ENCODE measurements at places on chromosomes 11 and 22.

- peak; percentile 70 for DNase-seq
These were observed 16.2 kb upstream of the LDLRAD3 start for GRCh38 chr11:35927682-35928081.

- no peak for DNase-seq
These were observed 14.6 kb downstream of the DKK3 start for GRCh38 chr11:11993839-11994238.

DNA sequence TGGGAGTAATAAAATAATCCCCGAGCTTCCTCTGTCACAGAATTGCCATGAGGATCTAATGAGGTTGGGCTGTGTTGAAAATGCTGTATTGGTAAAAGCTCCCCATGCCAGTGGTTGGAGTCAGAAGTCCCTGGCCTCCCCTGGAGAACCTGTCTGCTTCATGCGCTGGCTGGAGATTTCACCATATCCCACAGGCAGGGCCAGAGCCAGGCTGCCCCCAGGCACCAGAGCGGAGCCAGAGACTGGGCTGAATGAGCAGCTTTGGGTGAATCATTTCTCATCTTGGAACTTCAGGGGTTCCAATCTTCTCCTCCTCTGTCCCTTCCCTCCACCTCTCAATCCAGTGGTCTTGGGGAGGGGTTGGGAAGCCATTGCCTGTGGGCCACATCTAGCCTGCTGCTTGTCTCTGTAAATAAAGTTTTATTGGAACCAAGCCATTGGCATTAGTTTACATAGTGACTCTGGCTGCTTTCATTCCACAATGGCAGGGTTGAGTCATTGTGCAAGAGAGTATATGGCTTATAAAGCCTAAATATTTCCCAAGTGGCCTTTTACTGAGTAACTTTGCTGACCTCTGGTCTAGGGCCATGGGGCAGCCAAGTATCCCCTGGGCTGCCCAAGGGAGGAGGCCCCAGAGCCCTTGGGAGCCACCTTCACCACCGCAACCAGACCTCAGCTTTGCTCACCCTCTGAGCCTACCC lies 35.2 kb downstream of the LRRC10B start:
- no peak for DNase-seq

DNA sequence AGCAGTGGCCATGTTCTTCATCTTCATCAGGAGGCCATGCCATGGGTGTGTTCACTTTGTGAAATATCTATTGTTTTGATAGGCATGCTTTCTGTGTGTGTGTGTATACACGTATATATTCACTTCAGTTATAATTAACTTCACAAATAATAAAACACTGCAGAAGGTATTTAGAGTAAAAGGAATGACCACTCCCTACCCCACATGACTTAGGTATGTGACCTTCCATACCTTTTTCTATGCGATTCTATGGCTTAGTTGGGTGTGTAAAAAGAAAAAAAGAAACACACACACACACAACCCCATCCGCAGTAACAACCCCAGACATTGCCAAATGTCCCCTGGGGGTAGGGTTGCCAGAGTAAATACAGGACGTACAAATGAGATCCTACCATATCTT lies 72.0 kb downstream of the CYTH4 start:
- DNase-seq, result no peak

GRCh38 chr22:29388759-29389090 lies 355 bp upstream of the AP1B1 start:
- no peak for DNase-seq

GRCh38 chr22:45804986-45805325 lies 133.3 kb downstream of the ATXN10 start:
- DNase-seq, result no peak

- DNase-seq, result no peak
These were observed 74.0 kb upstream of the WNT11 start for GRCh38 chr11:76280151-76280881.

DNA sequence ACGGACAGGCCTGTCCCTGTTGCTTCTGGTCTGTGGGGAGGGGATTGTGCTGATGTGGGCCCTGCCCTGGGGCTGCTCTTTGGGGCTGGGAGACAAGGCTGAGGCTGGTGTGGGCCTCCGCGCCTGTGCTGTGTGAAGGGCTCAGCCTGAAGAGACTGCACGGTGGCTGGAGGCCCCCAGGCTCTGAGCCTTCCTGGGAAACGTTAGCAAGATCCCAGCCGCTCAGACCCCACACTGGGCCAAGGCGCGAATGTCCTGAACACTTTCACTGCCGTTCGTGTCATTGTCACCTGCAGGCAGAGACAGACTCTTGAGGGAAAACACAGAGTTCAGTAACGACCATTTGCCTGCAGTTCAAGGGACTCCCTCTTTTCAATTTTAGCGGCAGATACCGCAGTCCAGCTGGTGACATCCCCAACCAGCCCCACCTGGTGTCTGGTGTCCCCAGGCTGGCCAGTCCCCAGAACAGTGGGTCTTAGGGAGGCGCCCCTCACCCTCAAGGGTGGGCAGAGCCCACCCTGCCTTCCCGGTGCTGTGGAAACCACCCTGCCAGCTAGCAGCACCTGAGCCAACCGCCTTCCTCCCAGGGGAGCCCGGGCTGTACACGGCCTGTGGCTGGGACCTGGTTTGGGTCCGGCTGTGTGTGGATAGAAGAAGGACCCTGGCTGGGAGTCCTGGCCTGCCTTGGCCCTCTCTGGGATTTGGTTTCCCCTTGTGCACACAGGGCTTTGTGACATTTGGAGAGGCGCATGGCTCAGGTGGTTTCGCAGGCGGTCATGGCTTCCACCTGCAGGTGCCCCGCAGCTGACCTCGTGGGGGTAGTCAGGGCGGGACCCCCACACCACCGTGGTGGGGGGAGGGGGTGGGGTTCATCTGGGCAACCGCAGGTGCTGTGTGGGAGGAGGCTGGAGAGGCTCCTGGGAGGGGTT lies 5.7 kb downstream of the PANX2 start:
- DNase-seq, result no peak

DNA sequence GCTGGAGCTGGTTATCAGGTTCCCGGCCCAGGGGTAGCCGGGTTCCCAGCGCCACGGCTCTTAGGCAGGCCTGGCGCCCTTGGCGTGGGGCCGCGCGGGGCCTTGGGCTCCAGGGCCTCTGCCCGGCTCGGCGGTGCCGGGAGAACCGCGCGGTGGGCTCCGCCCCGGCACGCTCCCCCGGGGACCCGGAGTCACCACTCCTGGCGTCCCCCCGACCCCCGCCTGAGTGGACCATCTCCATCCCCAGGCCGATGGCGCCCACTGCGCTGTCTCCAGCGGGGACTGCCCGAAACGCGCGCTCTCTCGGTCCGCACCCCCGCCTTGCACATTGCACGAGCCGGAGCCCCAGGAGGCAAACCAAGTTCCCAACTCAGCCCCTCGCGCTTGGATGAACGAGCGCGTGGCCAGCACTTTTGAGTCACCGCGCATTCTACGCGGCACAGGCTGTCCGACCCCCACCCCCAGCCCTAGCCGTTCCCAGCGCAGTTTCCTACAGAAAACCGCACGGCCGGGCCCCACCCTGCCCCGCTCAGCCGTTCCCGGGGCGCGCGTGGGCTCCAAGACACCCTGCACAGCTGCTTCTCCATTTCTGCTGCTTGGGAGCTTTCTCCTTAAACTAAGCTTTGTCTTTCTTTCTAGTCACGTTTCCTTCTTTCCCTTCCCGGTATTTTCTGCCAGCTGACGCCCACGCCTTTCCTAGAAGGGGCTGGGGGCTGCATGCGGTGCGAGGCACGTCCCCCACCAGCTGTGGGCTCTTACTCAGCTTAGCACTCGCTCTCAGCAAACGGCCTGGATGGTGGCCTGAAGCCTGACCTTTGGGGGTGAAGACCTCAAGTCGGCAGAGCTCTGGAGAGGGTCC lies 650 bp upstream of the CHID1 start:
- peak; percentile 58 for DNase-seq

DNA sequence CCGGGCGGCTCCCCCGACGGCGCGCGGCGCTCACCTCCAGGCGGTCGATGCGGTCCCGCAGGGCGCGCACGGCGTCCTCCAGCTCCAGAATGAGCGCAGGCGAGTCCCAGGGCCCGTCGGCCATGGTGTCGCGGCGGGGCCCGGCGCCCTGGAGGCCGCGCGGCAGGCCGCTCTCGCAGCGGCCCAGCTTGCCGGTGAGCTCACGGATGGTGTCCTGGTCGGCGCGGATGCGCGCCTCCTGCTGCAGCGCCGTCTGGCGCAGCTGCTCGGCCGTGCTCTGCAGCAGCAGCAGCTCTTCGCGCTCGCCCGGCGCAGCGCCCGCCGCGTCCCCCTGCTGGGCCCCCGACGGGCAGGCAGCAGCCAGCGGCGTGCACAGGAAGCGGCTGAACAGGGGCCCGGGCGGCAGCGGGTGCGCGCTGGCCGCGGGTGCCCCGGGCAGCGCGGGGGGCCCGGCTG lies 599 bp downstream of the NPTXR start:
- DNase-seq, result peak; percentile 42

- no peak for DNase-seq
These were observed 604 bp upstream of the POLR3H start for GRCh38 chr22:41544671-41545476.

- DNase-seq, result no peak
These were observed 48.7 kb downstream of the TENM4 start for GRCh38 chr11:79392161-79392560.

GRCh38 chr22:22968366-22968765 lies 80.8 kb downstream of the IGLL5 start:
- no peak for DNase-seq

DNA sequence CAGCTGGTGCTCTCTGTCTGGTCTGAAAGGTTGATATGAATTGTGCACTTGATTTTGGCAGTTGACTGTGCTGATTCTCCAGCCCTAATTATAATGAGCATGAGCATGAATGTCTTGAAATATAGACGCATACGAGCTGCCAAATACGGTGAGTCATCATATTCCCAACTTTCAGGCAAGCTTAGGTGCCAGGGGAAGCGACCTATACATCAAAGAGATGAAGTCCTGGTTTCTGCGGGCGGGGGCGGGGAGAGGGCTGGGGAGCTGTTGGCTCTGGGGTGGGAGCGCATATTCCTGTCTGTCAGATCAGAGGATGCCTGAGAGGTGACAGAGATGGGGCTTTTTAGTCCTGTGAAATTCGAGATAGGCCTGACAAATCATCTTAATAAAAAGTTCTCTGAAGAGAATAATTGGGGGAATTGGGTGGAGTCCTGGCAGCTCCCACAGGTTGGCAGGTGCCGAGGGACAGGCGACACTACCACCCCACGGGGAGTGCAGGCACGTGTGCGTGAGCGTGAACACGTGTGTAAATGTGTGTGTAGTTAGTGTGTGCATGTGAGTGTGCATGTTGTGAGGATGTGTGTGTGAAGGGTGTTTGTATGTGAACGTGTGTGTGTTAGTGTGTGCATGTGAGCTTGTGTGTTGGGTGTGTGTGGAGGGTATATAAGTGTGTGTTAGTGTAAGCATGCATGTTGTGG lies 865.3 kb downstream of the TBC1D22A start:
- no peak for DNase-seq

- DNase-seq, result no peak
These were observed 21.5 kb upstream of the CYP2D6 start for GRCh38 chr22:42151924-42152635.

DNA sequence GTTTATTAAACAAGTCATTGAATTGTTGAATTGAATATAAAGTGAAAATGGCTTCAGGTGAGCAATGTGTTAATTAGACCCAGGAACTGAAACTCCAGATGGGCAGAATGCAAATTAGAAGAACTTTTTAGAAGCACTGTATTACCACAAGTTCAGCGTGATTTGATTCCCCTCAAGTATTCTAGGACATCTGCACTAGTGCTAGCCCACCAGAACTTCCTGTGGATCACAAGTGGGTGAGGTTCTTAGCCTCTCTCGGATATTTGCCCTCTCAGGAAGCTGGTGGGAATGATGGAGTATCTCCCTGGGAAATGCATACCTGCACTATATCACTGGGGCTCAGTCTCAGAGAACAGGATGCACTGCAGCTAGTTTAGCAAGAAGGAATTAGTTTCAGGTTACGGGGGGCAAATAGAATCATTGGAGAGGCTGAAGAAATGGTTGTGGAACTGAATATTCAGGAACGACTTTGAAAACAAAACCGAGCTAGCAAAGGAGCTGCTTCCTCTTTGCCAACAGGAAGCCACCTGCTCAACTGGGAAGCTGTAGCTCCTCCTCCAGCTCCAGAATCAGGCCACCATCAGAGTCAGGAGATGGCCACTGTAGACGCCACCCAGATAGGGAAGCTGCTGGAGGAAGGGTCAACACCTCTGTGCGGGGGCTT lies 74.3 kb downstream of the DHCR7 start:
- no peak for DNase-seq
